ENCODE measurements at places on chromosomes 5 and 9.

- no peak for DNase-seq
Measured at GRCh38 chr9:97849980-97850379, 3.0 kb upstream of the FOXE1 start.

DNA sequence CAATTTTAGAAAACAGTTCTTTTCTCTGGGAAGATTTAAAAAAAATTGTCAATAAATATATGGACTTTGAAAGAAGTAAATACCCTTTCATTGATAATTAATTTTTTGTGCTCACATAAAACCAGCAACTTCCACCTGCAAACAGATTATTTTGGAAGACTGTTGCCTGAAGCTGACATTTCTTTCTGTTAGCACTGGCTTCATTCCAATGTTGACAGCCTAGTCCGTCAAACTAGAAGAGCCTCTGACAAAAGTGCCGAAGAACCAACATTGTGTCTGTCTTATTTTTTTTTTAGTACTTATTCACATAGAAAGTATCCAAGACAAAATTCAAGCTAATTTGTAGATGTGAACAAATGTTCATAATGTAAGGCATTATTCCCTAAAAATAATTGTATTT lies 108.6 kb upstream of the TMEM161B start:
- no peak for DNase-seq

GRCh38 chr5:132268769-132269551 lies 11.5 kb downstream of the PDLIM4 start:
- no peak for DNase-seq

DNA sequence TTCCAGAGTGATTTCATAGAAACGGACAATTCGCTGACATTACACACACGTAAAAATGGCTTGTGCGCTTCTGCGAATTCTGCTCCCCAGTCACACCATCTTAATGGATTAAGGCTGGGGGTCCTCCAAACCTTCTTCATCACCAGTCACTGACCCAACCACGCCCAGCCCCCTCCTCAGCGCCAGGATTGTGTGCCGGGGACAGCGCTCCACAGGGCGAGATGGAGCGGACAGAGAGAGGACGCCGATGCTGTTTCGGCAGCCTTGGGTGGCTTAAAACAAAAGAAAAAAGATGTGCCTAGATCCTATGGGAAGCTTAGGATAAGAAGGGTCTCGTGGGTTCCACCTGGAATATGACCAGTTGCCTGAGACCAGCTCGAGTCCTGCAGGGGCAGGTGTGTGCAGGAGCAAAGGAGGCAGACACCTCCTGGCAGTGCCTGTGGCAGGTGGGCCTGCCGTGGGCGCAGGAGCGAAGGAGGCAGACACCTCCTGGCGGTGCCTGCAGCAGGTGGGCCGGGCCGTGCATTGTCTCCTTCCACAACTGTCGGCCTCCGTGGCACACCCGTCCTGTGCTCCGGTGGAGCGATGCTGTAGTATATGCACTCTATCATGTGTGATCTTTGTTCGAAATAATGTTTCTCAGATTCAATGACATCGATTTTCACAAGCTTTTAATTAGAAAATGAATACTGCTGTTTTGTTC lies 20.9 kb downstream of the BRD9 start:
- DNase-seq = no peak

DNA sequence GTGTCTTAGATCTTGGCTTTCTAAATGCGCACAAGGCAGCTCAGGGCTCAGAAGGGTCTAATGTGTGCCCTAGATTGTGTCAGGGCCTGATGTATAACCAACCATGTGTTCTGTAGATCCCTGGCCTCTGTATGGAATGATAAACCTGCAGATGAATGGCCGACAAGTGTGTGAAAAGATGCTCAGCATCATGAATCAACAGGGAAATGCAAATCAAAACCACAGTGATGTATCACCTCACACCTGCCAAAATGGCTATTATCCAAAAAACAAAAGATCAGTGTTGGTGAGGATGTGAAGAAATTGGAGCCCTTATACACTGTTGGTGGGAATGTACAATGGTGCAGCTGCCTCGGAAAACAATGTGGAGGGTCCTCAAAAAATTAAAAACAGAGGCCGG lies 489.8 kb downstream of the SEMA5A start:
- DNase-seq = no peak
